ENCODE measurements at places on chromosomes 3 and 15. TPM values are rescaled to one million over a fixed set of nuclear protein-coding genes. Genes with fewer than 3 reads are reported as not detected.

DNA sequence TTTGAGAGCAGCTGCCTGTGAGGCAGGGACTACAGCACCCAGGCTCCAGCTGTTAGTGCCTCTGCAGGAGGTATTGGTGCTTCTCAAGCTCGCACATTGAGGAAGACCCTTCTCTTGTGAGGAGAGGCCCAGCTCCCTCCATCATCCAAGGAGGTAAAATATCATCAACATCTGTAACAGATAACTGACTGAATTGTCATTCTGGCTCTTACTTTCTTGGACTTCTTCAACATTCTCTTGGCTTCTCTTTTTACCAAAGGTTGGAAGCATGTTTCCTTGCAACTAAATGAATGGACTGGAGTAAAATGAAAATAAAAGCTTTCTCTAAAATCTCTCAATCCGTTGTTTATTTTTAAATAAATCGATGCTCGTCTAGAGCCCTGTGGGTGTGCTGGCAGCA, 53.1 kb upstream of the PXYLP1 start:
- H3K27me3 ChIP-seq: peaks cover 16% of the 10 kb centered on the region
- H3K27ac ChIP-seq: no peak overlapping the region
- H3K4me1 ChIP-seq: no peaks in the 10 kb centered on the region
- H3K4me3 ChIP-seq: no peak overlapping the region

- H3K4me3 ChIP-seq: no peak overlapping the region
- H3K4me1 ChIP-seq: no peaks in the 10 kb centered on the region
- no peaks in the 10 kb centered on the region for H3K36me3 ChIP-seq
Measured at GRCh38 chr3:33287672-33288282, 10.5 kb downstream of the FBXL2 start.

DNA sequence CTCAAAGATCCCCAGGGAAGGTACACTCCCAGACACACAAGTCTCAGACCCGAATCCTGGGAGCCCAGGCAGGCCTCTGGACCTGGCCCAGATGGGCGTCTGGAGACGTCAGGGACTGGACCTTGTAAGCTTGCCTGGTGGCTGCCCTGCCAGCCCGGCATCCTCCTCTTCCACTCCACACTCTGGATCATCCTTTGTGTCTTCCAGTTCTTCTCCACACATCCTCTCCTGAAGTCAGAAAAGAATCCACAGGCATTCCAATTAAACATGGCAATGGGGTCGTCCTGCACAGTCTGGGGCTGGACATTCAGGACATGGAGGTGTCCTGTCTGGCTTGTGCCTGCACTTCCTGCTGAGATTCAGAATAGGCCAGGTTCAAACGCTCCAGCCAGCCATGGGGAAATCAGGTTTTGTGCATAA, 208.8 kb upstream of the IGF1R start:
- peaks cover 9% of the 10 kb centered on the region for H3K4me1 ChIP-seq
- no peaks in the 10 kb centered on the region for H3K36me3 ChIP-seq
- no peak overlapping the region for H3K4me3 ChIP-seq
- DNase-seq: no peak

DNA sequence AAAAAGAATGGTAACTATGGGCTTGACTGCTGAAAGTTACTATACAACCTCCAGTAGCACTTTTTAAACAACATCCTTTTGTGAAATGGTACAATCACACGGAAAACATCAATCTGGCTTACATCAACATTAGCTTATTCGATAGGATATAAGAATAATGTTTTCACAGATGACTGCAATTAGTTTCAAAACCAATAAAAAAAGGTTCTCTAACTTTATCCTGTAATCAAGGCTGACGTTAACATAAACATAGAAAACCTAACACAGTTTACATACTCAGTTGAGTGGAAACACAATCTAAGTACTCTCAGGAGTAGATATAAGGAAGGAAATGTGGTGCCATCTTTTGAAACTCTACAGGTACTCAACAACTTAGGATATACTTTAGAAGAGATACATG, 102.2 kb downstream of the DLG1 start:
- no peaks in the 10 kb centered on the region for H3K27me3 ChIP-seq
- peaks cover 10% of the 10 kb centered on the region for H3K36me3 ChIP-seq
- peaks cover 5% of the 10 kb centered on the region for H3K4me1 ChIP-seq
- no peak for DNase-seq
- no peak overlapping the region for H3K27ac ChIP-seq
- H3K4me3 ChIP-seq: no peak overlapping the region

- peaks cover 18% of the 10 kb centered on the region for H3K4me1 ChIP-seq
- H3K4me3 ChIP-seq: no peak overlapping the region
- peak overlapping the region; percentile 65 for H3K27ac ChIP-seq
- peak; percentile 87 for DNase-seq
Measured at GRCh38 chr3:155497930-155498647, 204.6 kb upstream of the STRIT1 start.

DNA sequence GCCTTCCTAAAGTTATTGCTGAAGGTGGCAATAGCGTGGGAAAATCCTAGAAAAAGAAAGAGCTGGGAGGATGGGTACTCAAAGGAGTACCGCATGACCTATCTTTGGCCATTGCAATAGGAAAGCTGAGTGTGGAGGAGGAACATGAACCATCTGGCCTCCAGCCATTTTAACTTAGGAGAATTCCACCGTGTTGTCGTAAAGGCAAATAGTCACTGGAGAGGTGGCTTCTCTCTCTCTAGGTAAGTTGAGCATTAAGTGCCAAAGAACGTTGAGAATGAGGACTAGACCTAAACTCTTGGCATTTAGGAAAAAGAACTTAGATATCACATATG, 16.1 kb upstream of the CMTM7 start:
- H3K27me3 ChIP-seq: no peaks in the 10 kb centered on the region
- no peak for DNase-seq
- no peak overlapping the region for H3K4me3 ChIP-seq
- H3K27ac ChIP-seq: no peak overlapping the region
- H3K4me1 ChIP-seq: no peaks in the 10 kb centered on the region
- no peaks in the 10 kb centered on the region for H3K36me3 ChIP-seq

GRCh38 chr3:134364936-134365765, 9.1 kb downstream of the AMOTL2 start:
- H3K4me1 ChIP-seq: peaks cover 36% of the 10 kb centered on the region
- H3K4me3 ChIP-seq: peak overlapping the region; percentile 29
- peaks cover 98% of the 10 kb centered on the region for H3K36me3 ChIP-seq
- peak overlapping the region; percentile 28 for H3K27ac ChIP-seq
- DNase-seq: peak; percentile 57
- no peaks in the 10 kb centered on the region for H3K27me3 ChIP-seq

- DNase-seq: no peak
- H3K27me3 ChIP-seq: no peaks in the 10 kb centered on the region
- H3K36me3 ChIP-seq: no peaks in the 10 kb centered on the region
- H3K4me1 ChIP-seq: peaks cover 29% of the 10 kb centered on the region
Measured at GRCh38 chr15:75065467-75065850, 42.1 kb downstream of the PPCDC start.

- DNase-seq: peak; percentile 74
- H3K36me3 ChIP-seq: no peaks in the 10 kb centered on the region
- peaks cover 40% of the 10 kb centered on the region for H3K4me1 ChIP-seq
- H3K4me3 ChIP-seq: no peak overlapping the region
- no peaks in the 10 kb centered on the region for H3K27me3 ChIP-seq
Measured at GRCh38 chr3:36494461-36495109, 114.3 kb downstream of the STAC start.

- no peak overlapping the region for H3K4me3 ChIP-seq
- no peak overlapping the region for H3K27ac ChIP-seq
- H3K27me3 ChIP-seq: peaks cover 65% of the 10 kb centered on the region
- H3K36me3 ChIP-seq: no peaks in the 10 kb centered on the region
Measured at GRCh38 chr15:73858062-73858461, 15.3 kb upstream of the TBC1D21 start.

DNA sequence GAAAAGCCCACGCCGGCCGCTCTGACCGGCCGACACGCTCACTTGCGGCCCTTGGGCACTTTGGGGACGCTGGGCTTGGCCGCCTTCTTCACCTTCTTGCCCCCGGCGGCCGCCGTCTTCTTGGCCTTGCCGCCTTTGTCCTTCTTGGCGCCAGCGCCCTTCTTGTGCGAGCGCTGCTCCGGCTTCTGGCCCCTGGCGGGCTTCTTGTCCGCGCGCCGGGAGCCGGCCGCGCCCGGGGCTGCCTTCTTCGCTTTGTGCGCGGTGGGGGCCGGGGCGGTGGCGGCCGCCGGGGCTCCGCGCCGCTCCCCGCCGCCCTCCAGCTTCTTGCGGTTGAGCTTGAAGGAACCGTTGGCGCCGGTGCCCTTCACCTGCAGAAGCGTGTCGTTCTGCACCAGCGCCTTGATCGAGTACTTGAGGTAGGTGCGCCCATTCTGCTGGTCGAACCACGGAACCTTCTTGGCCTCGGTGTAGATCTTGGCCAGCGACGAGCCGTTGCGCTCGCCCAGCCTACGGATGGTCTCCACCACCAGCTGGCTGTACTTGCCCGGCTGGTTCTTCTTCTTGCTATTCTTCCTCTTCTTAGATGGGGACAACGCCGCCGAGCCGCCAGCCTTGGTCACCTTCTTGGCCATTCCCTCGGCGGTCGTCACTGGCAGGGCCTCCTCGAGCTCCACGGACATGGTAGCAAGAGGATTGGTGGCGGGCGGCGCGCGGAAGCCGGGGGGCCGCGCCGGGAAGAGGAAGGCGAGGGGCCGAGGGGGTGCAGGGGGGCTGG, 36.7 kb downstream of the HMCES start:
- H3K4me1 ChIP-seq: peaks cover 14% of the 10 kb centered on the region
- peaks cover 11% of the 10 kb centered on the region for H3K36me3 ChIP-seq
- no peaks in the 10 kb centered on the region for H3K27me3 ChIP-seq
- peak overlapping the region; percentile 87 for H3K27ac ChIP-seq
- DNase-seq: peak; percentile 29
- H3K4me3 ChIP-seq: peak overlapping the region; percentile 81

- H3K4me1 ChIP-seq: no peaks in the 10 kb centered on the region
- H3K27me3 ChIP-seq: no peaks in the 10 kb centered on the region
- DNase-seq: no peak
- no peak overlapping the region for H3K4me3 ChIP-seq
Measured at GRCh38 chr3:100076731-100077529, 37.4 kb downstream of the FILIP1L start.

DNA sequence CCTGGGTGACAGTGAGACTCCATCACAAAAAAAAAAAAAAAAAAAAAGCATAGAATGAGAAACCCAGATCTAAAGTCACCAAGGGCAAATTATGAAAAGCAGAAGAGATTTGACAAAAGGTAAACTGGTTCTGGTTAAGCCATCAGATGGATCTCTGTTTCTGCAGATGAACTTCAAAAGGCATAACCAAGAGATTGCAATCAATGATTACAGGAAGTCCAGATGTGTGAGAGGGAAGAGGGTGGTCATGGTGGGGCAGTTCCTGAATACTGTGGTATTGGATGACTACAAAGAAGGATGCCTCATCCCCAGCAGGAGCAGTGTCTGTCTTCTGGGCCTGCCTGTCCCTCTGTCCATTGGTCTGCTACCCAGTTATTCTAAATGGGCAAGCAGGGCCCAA, 3.8 kb downstream of the P4HTM start:
- peaks cover 9% of the 10 kb centered on the region for H3K36me3 ChIP-seq
- no peak for DNase-seq
- H3K27me3 ChIP-seq: no peaks in the 10 kb centered on the region
- no peak overlapping the region for H3K27ac ChIP-seq
- H3K4me1 ChIP-seq: peaks cover 22% of the 10 kb centered on the region
- H3K4me3 ChIP-seq: no peak overlapping the region

- peaks cover 2% of the 10 kb centered on the region for H3K27me3 ChIP-seq
- DNase-seq: peak; percentile 42
- H3K36me3 ChIP-seq: no peaks in the 10 kb centered on the region
- H3K4me3 ChIP-seq: no peak overlapping the region
- no peak overlapping the region for H3K27ac ChIP-seq
Measured at GRCh38 chr15:97893967-97894366, 66.5 kb upstream of the ARRDC4 start.

GRCh38 chr3:111244760-111245159, 173.1 kb downstream of the NECTIN3 start:
- H3K27ac ChIP-seq: no peak overlapping the region
- H3K4me3 ChIP-seq: no peak overlapping the region
- DNase-seq: no peak

DNA sequence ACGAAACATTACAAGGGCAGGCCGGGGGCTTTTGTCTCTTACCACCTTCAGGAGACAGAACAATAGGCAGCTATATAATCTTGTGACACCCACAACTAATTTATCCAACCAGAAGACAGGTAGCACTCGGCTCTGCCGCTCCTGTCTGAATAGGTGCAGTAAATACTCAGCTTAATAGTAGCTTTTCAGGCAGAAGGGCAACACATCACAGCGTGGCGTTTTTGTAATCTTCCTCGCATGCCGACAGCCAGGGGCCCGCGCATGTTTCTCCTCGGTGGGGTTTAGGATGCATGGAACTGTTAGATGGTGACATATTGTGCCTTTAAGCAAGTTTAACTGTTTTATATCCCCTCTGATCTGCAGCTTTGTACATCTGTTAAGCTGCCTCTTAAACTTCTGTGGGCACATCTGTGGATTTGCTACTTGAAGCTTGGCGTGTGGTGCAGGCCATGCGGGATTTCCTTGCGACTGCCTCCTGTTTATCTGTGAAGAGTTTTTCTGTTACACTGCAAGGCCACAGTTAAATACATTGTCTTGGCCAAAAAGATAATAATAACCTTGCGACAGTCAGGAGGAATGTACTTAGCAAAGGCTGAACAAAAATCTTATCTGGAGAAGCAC, 123.2 kb upstream of the BNIP2 start:
- no peaks in the 10 kb centered on the region for H3K4me1 ChIP-seq
- H3K27me3 ChIP-seq: no peaks in the 10 kb centered on the region

DNA sequence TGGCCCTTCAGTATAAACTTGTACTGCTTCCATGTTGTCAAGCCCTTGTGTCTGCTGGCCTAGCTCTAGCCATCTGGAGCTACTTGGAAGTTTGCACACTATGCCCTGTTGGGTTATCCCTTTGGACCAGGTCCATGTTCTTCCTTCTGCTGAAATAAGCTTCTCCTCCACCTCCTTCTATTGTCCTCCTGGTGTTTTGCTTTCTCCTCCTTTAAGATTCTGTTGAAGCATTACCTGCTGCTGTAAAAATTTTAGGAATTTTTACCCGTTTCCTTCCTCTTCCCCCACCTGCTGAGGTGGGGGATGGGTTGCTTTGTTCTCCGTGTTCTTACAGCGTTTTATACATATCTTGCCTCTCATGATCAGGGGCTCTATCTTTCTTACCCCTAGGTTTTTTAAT, 51.7 kb downstream of the SH3GL3 start:
- no peak for DNase-seq
- no peaks in the 10 kb centered on the region for H3K4me1 ChIP-seq
- peaks cover 6% of the 10 kb centered on the region for H3K36me3 ChIP-seq
- no peaks in the 10 kb centered on the region for H3K27me3 ChIP-seq
- H3K4me3 ChIP-seq: no peak overlapping the region
- H3K27ac ChIP-seq: no peak overlapping the region

DNA sequence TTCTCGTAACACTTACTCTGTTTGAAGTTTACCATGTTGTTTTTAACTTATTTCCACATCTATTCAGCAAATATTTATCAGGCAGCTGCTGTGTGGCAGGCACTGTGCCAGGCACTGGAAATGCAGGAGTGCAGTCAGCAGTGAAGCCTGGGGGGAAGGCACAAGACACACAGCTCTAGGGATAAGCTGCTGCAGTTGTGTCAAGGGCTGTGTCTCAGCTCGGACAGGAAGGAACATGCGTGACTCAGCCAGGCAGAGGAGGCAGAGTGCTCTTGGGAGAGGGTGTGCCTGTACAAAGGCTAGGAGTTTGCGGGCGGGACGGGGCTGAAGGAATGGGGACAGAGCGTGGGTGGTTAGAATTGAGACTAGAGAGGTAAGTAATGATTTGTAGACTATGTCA, 24.7 kb downstream of the LYSMD4 start:
- peak overlapping the region; percentile 49 for H3K4me3 ChIP-seq
- DNase-seq: peak; percentile 96
- peaks cover 21% of the 10 kb centered on the region for H3K36me3 ChIP-seq
- H3K27me3 ChIP-seq: no peaks in the 10 kb centered on the region

GOLGA6B gene
- not detected for total RNA-seq

WDR76 gene
- 6.9 TPM for total RNA-seq

SPINT1 gene
- total RNA-seq: 57.9 TPM

COLQ gene
- 1.4 TPM for total RNA-seq

NR2E3 gene
- 0.56 TPM for total RNA-seq

CFAP91 gene
- not detected for total RNA-seq

SLTM gene
- total RNA-seq: 108 TPM

BOC gene
- total RNA-seq: 1.8 TPM

SEMA7A gene
- total RNA-seq: 1.6 TPM

SNTN gene
- not detected for total RNA-seq

Data from MCF 10A (cell line).